ENCODE measurements at places on chromosomes 2 and 18.

DNA sequence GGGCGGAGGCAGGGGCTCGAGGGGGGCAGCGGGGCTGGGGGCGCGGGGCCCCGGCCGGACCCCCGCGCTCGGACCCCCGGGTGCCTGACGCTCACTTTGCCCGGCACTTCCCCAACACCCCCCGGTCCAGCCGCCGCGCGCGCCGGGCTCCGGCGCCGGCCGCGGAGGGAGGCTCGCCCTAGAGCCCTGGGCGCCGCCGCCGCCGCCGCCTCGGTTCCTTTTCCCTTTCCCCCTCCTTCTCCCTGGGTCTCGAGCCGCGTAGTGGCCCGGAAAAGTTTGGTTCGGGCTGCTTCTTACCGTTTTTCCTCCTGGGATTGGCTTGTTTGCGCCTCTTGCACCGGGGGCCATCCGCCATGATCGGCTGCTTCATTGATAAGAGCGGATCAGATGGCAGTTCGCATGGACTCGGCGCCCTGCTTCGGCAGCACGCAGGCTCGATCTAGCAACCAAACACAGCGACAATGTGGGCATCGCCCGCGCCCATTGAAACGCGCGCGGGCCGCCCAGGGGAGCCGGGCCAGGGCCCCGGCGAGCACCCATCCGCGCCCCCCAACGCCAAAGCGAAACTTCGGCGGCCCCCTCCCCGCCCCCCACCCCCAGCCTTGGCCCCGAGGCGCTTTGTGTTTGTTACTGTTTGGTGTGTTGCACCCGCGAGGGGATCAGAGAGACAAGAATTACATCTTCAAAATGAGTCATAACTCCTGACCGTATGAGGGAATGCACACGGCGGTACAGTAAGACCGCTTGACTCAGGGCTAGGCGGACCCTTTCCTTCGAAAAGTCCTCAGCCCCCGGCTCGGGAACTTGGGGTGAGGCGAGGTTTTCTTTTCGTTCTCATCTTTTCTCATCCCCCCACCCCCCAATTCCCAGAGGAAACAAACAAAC is 2.7 kb downstream of the ZEB2 start:
- DNase-seq, result peak; percentile 67

DNA sequence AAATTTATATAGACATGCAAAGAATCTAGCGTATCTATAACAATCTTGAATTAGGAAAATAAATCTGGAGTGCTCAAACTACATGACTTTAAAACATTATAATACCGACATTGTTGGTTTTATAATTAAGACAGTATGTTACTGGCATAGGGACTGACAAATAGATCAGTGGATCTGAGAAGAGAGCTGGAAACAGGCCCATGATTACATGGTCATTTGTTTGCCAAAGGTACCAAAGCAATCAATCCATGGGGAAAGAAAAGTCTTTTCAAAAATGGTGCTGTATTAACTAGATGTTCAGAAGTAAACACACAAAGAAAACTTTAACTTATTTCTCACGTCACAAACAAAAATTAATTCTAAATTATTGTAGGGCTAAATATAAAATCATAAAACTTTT is 124.2 kb downstream of the BCL2L11 start:
- no peak for DNase-seq

DNA sequence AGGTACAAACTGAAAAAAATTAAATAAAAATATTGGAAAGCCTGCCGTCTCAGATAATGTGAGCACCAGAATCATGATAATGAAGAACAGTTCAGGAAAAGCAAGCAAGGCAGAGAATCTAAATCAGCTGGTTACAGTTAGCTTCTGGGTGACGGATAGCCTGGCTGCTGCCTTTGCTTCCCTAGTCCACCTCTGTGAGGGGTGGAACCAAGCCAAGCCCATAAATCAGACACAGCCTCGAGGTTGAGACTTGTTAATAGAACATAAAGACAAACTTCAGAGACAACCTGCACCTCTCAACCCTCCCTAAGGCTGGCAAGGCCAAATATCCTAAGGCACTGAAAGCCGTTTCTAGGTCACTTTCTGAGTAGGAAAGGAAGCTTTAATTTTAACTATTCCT is 334.7 kb upstream of the SLC39A10 start:
- no peak for DNase-seq

DNA sequence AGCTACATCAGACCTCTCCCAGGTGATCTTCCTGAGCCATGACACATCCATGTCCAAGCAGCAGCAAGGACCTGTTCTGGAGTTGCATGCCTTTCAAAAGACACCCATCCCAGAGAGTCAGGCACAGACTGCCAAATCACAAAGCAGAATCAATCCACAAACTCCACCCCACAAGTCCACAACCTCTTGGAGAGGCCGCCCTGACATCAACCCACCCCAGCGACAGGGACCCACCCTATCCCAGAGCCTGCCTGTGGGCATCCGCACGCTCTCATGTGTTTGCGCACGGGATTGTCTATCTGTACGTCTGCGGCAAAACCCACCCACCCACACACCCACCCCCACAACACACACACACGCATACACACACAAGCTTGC is 11.9 kb downstream of the SMAD7 start:
- no peak for DNase-seq

DNA sequence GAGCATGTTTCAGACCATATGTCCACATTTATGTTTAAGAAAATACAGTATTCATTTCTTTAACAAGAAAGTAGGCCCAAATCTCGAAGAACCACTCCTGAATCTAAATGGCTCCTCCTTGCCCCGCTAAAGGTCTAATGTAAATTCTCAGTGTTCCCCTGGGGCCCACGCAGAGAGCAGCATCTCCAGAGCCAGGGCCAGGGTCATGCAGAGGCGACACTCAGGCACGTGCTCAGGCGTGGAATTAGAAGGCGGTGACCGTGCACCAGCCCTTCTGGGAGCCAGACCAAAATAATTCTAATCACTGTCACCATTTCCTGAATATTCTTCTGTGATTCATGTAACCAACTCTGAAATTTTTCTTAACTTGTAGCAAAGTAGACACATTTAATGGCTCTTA is 68.3 kb upstream of the MYT1L start:
- no peak for DNase-seq

- no peak for DNase-seq
Measured at GRCh38 chr2:220469201-220469600, 841.8 kb downstream of the SLC4A3 start.

DNA sequence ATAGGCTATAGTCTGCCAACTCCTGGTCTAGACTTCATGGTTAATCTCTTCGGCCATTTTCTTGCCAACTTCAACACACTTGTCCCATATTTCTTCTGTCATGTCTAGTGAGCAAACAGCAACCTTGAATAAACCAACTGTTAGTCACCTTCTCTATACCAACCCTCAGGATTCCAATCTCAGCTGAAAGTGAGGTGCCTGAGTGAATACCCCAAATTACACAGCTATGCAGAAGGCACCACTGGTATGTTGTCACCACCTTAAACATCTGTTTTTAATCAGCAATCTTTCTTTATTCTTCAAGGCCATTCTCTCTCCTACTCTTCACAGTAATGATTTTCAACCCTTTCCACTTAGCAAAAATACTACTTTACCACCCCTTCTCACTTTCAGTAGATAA is 39.3 kb downstream of the THOC1 start:
- no peak for DNase-seq

- DNase-seq, result no peak
Measured at GRCh38 chr18:46696702-46697101, 39.7 kb upstream of the LOXHD1 start.

GRCh38 chr2:152541712-152542111 is 175.5 kb downstream of the PRPF40A start:
- no peak for DNase-seq

- DNase-seq, result no peak
Measured at GRCh38 chr2:103788389-103788788, 1026.6 kb downstream of the TMEM182 start.

DNA sequence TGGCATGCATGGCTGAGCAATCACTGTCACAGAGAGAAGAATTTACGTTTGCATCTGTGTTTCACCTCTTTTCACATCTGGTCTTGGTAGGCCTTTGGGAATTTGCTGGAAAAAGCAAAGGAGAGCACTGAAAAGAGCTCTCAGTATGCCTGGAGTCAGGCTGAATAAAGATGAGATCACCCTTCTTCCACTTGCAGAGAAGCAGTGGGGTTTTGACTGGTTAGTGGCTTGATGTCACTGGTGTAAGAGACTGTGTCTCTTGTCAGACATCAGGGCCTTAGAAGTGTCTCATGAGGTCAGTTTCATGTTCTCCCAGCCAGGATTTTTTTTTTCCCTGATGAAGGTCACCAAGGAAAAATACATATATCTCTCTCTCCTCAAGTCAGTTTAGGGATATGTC is 353.8 kb downstream of the INSIG2 start:
- DNase-seq, result no peak

- no peak for DNase-seq
Measured at GRCh38 chr2:234977228-234977679, 25.4 kb downstream of the SH3BP4 start.

Data from MV-4-11 (cell line).